ENCODE measurements at places on chromosomes 13 and 19. TPM values are rescaled to one million over a fixed set of nuclear protein-coding genes. Genes with fewer than 3 reads are reported as not detected.

S1PR2 gene
- total RNA-seq: 3.6 TPM

ZBTB32 gene
- 0.13 TPM for total RNA-seq

F10 gene
- total RNA-seq: 13.7 TPM

ZNF497 gene
- 0.40 TPM for total RNA-seq

PSMD8 gene
- total RNA-seq: 283 TPM

HS6ST3 gene
- 1.4 TPM for total RNA-seq

DNA sequence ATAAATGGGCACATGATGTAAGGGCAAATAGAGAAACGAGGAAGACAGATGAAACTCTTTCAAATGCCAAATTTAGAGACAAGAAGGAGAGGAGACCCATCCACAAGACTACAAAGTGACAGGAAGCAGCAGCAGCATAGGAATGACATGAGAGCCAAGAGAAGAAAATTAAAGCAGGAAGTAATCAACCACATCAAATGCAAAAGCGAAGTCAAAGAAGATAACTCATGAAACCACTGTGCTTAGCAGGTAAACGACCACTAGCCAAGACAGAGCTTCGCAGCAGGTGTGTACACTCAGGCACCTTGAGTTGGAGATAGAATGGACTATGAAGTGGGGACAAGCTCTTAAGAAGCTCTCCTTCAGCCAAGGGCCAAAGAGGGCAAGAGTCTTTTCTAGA lies 64.1 kb downstream of the KLF12 start:
- no peak for DNase-seq

GRCh38 chr13:71695662-71696061 lies 171.3 kb downstream of the DACH1 start:
- no peak for DNase-seq

DNA sequence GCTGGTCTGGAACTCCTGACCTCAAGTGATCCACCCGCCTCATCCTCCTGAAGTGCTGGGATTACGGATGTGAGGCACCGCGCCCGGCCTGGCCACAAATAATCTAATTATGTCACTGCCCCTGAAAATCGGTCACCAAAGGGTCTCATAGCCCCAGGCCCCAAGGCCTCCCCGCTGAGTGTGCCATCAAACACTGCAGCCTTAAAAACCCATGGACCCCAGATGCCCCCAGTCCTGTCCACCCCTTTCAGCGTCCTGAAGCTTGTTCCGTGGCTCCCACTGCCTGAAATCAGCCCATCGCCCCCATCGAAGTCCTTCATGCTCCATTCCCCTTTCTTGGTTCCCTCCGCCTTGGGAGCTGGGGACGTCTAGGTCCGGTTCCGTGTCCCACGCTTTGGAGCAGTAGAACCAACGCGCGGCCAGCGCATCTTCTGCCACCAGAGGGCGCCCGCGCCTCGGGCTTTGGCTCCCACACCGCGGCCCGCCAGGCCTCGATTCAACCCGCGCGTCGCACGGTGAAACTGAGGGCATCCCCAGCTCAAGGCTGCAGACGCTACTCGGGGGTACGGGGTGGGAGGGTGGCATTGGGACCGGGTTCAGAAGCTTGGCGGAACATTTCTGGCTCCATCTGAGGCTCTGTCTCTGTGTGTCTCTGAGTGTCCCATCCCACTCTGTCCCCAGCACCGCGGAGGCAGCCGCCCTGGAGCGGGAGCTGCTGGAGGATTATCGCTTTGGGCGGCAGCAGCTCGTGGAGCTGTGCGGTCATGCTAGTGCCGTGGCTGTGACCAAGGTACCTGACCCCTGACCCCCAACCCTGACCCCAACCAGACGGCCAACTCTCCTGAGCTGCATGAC lies 3.5 kb downstream of the YJEFN3 start:
- peak; percentile 94 for DNase-seq

DNA sequence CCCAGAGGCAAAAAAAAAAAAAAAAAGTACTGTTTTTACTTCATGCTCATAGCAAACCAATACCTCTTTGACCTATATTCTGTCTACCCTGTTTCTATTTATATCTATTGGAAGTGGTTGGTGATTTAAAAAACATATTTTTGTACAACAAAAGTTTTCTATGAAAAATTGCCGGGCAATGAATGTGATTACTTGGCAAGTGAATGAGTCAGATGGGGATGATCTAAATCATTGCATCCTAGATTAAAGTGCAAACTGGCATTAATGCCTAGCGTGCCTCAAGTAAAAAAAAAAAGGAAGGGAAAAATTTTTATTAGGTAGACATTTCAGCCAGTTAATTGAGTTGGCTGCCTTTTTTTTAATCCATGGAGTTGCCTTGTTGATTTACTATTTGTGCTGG lies 500.6 kb downstream of the KCTD12 start:
- no peak for DNase-seq

- DNase-seq: no peak
These were observed 6.0 kb upstream of the CCER2 start for GRCh38 chr19:38917921-38918491.

DNA sequence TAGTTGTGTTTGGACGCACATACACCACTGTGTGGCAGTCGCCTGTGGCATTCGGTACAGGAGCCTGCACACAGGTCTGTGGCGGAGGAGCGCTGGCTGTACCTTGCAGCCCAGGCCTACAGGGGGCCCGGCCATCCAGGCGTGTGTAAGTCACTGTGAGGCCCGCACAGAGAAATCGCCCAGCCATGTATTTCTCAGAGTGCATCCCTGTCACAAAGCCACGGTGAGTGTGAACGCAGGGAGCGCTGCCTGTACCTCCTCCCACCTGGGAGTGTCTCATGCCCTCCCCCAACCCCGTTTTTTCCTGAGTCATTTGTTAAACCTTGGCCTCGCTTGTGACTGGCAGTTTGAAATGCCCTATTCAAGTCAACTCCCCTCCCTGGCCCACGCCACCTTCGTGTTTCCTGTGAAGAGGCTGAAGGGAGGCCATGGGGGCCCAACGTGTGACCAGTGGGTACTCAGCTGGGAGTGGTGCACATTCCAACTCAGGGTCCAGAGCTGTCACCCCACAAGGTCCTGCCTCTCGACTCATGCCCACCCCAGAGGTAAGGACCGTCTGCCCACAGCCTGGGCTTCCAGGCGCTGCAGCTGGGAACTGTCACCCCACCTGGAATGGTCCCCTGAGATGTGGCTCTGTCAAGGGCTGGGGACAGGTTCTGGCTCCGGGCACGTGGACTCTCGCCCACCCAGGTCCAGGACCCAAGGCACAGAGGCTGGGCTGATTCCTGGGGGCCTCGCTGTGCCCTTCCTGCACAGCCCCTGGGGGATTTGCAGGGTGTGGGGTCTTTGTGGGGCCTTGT lies 11.6 kb upstream of the RASA3 start:
- DNase-seq: peak; percentile 70

DNA sequence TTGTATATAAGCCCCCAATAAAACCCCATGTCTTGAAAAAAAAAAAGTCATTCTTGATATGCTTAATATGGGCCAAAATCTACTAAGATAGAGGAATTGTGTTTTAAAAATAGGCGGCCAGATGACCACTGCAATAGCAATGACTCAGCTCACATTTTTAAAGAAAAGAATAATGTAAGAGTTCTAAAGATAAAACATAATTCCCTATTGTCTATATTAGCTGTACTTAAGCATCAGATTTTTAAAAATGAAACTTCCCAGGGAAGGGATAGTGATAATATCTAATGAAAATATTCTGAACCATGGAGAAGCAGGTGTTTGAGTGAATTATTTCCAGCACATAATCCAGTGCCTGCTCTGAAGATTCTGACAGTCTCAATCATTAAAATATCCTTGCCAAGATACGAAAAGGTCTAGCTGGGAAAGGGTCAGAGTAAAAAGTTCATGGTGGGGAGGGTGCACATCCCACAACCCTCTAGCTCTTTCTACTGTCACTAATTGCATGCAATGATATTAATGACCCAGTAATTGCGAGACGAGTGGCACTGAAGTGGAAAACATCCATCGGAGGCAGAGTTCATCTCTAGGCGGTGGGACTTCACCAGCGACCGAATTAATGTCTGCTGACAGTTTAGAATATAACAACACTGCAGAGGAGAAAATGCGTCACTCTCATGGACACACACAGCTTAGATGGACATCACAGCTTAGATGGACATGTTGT lies 31.6 kb downstream of the EFNB2 start:
- DNase-seq: no peak
